ENCODE measurements at places on chromosomes 12 and 14.

DNA sequence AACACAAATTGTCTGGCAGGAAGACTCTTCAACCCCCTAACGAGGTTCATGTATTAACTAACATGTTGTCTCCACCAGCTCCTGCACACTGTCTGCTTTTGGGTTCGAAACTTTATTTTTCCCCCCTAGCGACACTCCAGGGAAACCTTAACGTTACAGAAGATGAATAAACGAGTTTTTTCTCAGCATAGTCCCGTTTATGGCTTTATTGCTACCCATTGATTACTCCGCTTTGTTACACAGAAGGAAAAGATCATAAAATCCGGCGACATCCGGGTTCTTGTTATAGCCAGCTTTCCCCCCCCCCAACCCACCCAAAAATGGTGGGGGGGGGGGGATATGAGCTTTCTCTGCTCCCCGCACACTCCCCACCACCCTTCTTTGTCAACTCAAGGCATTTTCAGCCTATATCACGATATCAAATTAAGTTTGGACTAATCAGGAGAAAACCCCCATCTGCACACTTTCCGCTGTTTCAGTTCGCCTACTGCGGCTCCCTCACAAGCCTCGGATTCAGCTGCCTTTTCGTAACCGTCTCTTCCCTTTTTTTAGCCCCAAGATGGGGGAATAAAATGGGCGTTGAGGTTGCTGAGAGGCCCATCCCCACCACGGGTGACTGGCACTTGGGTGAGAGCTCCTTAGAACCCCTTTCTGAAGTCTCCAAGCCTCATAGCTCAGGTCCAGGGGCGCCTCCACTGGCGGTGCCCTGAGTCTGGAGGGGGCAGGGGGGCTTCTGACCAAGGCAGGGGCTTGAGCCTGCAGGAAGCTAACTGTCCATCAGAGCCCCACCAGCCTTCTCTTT lies 1.4 kb upstream of the HOXC6 start:
- no peak for DNase-seq

DNA sequence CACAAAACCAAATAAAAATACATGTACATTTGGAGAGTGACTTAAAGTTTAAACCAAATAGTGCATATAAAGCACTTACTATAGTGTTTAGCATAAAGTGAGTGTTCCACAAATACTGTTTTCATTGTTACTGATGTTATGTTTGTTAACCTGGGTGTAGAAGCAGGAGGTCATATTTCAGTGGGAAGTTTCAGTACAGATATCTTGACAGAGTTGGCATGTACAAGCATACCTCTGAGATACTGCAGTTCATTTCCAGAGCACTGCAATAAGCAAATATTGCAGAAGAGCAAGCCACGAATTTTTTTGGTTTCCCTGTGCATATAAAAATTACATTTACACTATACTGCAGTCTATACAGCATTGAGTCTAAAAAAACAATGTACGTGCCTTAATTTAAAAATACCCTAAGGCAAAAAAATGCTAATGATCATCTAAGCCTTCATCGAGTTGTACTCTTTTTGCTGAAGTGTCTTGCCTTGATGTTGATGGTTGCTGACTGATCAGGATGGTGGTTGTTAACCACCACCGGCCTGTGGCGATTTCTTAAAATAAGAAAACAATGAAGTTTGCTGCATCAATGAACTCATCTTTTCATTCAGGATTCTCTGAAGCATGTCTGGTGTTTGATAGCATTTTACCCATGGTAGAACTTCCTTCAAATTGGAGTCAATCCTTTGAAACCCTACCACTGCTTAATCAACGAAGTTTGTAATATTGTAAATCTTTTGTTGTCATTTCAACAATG lies 361.1 kb upstream of the RPL10L start:
- no peak for DNase-seq

GRCh38 chr14:89386212-89386886 lies 30.7 kb downstream of the FOXN3 start:
- no peak for DNase-seq

- no peak for DNase-seq
Measured at GRCh38 chr14:50967103-50967502, 22.8 kb upstream of the PYGL start.

DNA sequence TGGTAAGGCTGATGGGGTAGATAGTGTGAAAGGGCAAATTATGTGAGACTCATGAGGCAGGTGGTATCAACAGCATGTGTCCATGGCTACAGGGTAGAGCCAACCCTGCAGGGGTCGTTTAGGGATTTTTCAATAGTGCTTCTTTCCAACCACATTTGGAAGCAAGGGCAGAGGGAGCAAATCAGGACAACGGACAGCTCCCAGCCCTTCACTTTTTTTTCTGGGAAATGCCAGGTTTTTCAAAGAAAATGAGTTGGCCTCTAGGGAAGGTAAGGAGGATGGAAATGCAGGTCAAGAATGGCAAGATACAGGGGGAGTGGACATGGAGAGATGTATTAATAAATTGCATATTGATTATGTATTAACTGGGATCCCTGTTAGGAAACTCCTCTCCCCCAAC lies 4.9 kb upstream of the CMA1 start:
- DNase-seq = no peak

DNA sequence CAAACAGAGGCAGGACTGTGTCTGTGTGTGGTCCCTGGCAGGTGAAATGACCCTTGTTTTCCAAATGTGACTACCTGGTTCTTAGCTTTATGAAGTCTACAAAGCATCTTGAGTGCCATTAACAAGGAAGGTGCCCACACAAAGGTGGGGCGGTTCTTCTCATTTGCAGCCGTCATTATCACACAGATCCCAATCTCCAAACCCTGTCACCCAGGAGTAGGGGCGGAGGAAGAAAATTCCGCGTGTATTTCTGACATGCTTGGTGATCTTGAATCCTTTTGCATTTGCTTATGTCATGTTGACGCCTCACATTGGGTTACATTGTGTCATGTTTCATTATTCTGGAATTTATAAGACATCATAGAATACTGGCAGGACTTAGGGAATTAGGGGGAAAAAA lies 277.3 kb downstream of the VRK1 start:
- no peak for DNase-seq

DNA sequence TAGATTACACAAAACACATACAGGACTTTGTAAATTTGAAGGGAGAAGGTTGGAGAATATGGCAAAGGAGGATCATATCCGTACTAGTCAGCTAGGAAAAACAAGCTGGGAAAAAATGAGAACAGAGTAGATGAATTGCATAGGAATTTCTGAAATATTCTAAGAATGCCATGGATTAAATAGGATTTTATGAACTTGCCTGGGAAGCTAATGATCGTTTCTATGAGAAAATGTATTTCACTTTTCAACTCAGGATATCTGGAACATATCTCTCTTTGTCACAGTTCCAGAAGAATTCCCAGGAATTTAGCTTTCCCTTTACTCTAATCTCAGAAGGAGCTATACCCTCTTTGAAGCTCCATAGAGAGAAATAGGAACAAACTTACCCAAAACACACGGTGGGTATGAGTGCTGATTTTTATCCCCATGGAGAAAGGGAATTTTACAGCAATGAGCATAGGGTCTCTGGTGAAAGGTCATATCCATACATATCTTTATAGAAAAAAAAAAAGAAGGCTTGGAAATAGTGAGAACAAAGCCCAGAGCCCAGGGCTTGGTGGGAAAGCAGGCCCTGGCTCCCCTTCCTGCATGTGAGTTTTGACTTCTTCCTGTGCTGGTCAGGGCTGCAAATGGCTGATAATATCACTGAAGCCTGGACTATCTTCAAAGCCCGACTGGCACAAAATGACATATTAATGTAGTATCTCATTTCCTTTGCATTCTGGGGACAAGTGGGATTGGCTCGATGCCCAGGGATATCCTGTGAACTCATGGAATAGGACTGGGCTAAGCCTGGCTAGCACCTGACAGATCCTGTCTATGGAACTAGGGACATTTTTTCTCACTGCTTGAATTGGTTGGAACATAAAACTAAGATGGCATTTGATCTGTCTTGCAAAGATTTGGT lies 136.3 kb downstream of the AEBP2 start:
- peak; percentile 27 for DNase-seq

DNA sequence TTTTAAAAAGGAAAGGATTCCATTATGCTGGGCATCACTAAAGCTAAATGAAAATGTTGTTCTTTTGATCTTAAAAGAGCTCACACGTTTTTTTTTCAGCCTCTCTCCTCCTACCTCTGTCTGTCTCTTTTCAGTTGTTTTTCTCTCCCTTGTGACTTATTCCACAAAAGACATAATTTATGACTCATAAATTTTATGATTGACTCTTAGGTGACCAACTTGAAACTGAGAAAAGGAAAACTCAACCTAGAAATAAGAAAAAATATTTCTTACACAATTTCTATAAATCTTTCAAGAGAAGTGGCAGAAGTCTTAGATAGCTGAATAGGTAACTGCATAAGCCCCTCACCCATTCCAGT lies 227.7 kb upstream of the DDHD1 start:
- DNase-seq = no peak

DNA sequence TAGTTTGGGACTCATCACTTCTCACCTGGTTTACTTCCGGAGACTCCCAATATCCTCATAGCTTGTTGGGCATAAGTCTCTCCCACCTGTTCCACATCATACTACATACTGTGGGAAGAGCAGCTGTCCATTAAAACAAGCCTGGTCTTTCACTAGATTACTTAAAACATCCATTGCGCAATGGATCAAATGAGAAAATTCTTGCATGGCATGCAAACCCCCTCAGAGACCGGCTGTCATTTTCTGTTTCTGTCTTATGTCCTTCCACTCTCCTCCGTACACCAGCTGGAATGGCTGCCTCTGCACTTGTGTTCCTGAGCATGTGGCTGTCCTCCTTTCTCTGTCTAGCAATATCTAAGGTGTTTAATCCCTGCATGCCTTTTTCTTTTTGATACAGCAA lies 265.6 kb downstream of the TMEM117 start:
- DNase-seq = no peak

- no peak for DNase-seq
Measured at GRCh38 chr12:6049587-6049986, 74.9 kb downstream of the VWF start.

- no peak for DNase-seq
Measured at GRCh38 chr14:22929961-22930364, 787 bp upstream of the PRMT5 start.

Measured in SK-MEL-5 (cell line).